ENCODE measurements at places on chromosomes 7 and 10.

GRCh38 chr7:26535483-26536007, 243.9 kb downstream of the SNX10 start:
- DNase-seq: no peak

GRCh38 chr7:111256391-111256790, 165.5 kb downstream of the LRRN3 start:
- DNase-seq: no peak

DNA sequence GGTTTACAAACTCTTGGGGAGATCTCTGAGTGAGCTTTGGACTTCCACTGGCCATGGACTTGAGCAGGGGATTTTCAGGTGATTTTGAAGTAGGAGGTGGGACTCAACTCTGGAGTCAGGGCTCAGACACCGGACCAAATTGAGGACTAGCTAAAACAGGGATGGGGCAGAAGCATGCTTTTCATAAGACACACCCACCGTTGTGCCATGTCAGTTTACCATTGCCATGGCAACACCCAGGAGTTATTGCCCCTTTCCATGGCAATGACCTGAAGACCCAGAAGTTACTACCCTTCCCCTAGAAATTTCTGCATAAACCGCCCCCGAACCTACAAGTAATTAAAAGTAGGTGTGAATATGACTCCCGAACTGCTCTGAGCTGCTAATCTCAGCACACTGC, 320.7 kb downstream of the GRID1 start:
- no peak for DNase-seq

DNA sequence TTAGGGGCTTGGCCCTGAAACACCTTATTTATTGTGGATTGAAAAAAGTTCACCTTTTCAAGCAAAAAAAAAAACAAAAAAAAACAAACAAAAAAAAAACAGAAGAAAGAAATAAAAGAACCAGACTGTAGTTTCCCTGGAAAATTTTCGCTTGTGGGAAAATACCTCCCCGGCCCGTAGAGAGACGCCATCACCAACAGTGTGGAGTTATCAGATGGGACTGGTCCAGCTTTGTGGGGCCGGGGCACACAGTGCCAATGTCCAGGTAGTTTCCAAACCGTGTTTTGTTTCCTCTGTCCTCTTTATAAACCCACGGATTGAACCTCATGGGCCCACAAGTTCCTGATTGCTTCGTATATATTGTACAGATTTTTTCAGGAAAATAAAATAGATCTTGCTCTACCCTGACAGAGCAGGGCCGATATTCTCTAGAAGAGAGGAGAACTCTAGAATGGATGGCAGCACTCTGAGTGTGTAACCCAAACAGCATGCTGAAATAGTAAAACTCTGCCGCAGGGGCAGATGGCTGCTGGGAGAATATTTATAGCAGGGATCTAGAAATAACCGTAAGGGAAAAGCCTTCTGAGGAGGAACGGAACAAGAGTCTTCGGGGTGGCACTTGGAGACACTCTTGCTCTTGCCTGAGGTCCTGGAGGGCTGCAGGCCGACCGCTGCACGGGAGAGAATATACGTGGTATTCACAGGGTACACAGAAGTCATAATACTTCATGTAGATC, 241.0 kb downstream of the FRMD4A start:
- no peak for DNase-seq

- DNase-seq: no peak
Measured at GRCh38 chr7:33444511-33444910, 315.1 kb downstream of the BBS9 start.

GRCh38 chr10:133079836-133080682, 7.7 kb upstream of the ADGRA1 start:
- no peak for DNase-seq

GRCh38 chr10:69963178-69963834, 89.3 kb upstream of the MACROH2A2 start:
- no peak for DNase-seq

GRCh38 chr7:55120501-55121198, 101.8 kb downstream of the EGFR start:
- DNase-seq: no peak

GRCh38 chr7:42452356-42452755, 215.3 kb upstream of the GLI3 start:
- DNase-seq: no peak

DNA sequence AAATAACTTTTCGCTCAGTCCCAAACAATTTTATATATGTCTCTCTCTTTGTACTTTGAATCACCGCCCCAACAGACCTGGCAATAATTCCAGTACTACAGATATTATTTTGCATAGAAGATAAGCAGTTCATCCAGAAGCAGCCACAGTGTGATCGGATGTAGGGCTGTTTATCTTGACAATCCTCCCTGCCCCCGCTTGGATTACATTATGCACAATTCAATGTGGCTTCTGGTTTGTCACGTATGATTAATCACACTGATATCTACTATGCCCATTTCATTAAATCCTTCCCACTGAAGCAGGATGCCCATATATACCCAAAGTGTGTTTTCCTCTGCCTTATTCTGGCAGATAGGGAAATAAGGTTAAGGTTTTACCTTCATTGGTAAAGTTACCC, 115.2 kb downstream of the PDE1C start:
- no peak for DNase-seq

DNA sequence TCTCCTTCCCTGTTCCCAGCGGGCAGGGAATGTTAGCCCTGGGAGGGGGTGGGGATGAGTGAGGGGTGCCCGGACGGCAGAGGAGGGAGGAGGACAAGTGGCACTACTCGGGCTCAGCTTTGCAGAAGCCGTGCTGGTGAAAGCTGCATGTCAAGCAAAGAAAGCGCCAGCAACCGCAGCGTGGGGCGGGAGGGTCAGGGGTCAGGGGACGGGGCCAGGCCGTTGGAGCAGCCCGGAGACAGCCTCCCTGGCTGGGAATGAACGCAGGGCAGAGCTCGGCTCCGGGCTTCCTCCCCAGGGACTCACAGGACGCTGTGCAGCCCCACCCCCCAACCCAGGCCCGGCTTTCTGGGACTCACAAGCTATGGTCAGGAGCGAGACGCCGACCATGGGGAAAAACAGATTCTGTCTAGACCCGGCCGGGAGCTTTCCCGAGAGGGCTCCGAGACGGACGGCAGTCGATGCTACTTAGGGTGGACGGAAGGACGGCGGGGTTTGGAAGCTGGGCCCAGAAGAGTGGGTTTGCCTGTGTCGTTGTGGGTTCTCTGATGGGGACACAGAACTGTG, 113.4 kb downstream of the VIPR2 start:
- no peak for DNase-seq

- no peak for DNase-seq
Measured at GRCh38 chr10:43197834-43198681, 59.8 kb downstream of the CSGALNACT2 start.

DNA sequence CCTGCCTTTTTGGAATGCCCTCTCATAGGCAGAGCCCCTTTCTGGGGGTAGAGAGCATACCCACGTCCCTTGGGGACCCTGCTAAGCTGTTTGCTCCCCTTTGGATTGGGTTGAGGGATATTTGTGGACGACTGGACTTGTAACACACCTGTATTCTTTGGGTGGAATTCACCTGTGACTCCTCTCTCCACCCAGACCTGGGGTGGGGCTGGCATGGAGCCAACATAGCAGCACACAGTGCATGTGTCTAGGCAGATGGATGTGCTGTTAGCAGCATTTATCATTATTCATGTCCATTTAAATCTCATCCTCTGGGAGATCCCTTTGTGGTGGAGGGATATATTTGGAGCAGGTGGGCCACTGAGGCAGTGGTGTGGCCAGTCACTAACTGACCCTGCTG, 51.0 kb downstream of the CDH23 start:
- no peak for DNase-seq

GRCh38 chr10:80520661-80521470, 16.8 kb upstream of the SH2D4B start:
- no peak for DNase-seq

DNA sequence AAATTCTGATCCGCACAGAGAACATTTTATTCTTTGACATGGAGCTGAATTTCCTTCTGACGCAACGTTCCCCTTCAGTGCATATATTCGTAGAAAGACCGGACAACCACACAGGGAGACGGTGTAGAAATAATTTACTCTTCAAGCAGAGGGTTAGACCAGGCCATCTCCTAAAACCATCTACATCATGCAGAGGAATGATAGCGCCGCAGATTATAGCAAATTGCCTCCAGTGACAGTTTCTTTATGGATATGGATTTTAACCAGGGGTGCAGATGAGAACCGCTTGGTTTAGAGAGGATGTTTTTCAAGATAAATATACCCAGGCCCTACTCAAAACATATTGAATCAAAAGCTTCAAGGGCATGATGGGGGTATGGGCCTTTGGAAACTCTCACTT, 759.3 kb upstream of the AUTS2 start:
- DNase-seq: no peak

GRCh38 chr7:152709287-152710152, 33.6 kb upstream of the XRCC2 start:
- no peak for DNase-seq

GRCh38 chr7:129950933-129951225, 1.9 kb downstream of the UBE2H start:
- DNase-seq: no peak

DNA sequence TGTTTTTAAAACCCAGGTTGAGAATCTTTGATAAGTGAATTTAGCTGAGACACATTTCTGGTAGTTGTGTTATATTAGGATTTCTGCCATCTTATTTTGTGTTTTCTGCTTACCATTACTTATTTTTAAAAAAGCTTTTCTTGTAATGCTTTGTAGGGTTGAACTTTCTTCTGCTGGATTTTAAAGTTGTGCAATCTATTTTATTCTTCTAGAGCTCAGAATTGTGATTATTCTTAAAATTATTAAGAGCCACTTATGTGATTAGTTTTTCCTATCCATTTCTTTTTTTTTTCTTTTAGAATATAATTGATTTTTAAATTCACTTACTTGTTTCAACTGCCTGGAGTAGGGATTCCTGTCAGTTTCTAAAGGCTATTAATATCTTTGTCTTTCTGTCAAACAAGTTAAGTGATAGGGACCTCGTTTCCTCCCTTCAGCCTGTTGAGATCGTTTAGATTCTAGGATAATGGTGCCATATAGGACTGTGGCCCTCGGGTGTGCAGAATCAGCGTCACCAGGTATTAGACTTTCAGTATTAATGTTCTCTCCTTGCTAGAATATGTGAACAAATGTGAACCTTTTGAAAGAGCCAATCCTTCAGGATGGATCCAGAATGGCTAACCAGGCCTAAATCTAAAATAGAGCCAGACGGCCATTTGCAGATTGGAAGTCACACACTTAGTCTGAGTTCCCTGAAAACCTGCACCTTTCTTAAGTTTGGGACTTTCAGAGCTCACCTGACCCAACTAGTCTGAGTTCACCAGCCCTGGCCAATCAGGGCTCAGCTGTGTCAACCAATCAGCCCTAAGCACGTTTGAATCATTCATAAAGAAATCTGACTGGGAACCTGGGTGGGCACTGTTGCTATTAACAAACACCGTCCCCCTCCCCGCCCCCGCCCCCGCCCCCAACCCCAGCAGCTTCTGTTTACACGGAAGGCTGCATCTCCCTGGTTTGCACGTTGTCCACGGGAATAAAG, 26.2 kb downstream of the CUX1 start:
- no peak for DNase-seq

DNA sequence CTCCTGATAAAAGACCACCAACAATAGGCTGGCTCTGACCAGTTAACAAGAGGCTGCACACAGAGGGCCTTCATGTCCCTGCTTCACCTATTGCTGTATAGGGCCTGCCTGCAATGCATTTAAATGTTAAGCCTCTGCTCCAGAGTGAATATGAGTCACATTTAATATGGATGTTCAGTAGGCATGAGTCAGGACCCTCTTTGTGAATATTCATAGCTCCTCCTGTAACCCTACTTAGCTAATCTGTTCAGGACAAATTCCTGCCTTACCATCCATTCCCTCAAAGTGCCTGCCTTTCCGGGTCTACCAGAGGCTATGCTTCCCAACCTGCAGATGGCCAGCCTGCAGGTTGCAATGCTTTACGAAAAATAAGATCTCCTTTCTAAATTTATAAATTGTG, 32.5 kb downstream of the ARHGAP22 start:
- DNase-seq: no peak

DNA sequence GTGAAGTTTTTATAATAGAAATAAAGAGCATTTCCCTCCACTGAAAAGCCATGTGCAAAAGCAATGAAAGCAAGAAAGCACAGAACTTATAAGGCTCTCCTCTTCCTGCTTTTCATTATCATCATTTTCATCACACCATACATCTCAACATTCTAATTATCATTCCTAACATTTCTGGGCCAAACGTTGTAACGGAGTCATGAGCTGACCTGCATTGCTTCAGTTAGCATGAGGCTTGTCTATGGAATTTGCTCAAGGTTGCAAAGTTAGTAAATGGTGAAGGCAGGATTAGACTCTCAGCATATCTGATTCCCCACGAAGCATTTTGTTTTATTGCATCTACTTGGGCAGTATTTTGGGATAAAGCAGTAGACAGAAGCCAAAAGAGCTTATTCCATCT, 11.4 kb downstream of the SCIN start:
- no peak for DNase-seq

DNA sequence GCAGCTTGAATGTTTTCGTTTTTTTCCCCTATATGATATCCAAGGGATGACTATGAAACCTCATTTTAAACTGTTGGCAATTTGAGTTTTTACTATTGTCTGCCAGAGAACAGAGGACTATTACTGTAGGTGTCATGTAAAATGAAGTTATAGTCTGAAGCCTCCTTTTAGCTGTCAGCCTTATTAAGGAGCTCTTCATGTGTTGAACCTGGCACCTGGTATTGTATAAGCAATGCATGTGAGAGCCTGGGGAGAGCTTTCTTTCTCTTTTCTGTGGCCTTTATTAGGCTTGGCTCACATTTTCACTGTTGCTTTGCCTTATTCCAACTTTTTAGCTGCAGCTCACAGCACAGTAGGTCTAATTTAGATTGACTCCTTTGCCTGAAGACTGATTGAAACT, 119.1 kb upstream of the FOXP2 start:
- no peak for DNase-seq

DNA sequence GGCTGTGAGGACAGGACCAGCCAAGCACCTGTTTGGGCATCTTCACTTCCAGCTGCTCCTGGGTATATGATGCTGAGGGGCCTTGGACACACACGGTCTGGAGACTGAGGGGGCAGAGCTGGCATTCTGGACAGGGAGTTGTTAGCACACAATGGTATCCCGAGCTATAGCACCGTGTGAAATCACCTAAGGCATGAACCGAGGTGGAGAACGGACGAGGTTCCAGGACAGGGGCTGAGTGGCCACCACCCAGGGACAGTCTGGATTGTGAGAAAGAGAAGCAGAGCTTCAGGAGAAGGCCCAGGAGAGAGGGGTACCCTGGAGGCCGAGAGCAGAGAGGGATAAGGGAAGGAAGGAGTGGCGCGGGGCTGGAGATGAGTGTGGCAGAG, 571.8 kb downstream of the TCERG1L start:
- no peak for DNase-seq

GRCh38 chr7:77812290-77812685, 13.7 kb downstream of the PHTF2 start:
- no peak for DNase-seq

DNA sequence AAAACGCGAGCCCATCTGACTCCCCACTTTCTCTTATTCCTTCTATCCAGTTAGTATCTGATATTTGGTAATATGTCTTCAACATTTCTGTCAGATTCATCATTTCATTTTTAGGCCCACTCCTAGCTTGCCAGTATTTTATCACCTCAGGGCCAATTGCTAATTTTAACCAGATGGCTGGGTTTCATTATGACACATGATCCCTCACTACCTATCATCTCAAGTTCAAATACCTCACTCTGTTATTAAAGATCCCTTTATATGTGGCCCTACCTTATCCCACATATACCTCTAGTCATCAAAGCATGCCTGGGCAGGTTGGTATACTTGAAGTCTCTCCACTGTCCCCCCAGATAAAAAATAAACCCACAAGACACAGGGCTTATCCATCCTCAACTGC, 104.9 kb downstream of the RNLS start:
- no peak for DNase-seq

- DNase-seq: no peak
Measured at GRCh38 chr7:24025094-24025493, 258.9 kb upstream of the NPY start.
